Muscle of leg (tissue), 16 donors: ENCODE measurements at places on chromosomes 7 and 10. TPM values are rescaled to one million over a fixed set of nuclear protein-coding genes. Genes with fewer than 3 reads are reported as not detected.

Gene CALML3
- total RNA-seq: not detected

Gene ZNF804B
- under 0.01 TPM for total RNA-seq

Gene AVL9
- 21.9 TPM for total RNA-seq

Gene TMEM270
- total RNA-seq: not detected

Gene TAS2R5
- total RNA-seq: 1.1 TPM

Gene CACNA2D1
- total RNA-seq: 73.7 TPM

Gene METTL27
- total RNA-seq: 1.7 TPM

Gene LRIT1
- total RNA-seq: not detected

Gene CALHM1
- not detected for total RNA-seq

Gene GPR15LG
- not detected for total RNA-seq

Gene PAPSS2
- total RNA-seq: 10.9 TPM

Gene CYCS
- total RNA-seq: 89.7 TPM

Gene NRAP
- 14.6 TPM for total RNA-seq

Gene EXOSC1
- total RNA-seq: 30.2 TPM

Gene ASIC3
- total RNA-seq: 1.3 TPM

Gene OR2A7
- 0.44 TPM for total RNA-seq

Gene PTPRN2
- 1.4 TPM for total RNA-seq

Gene UBE2H
- total RNA-seq: 48.9 TPM

Gene GIMAP7
- 5.9 TPM for total RNA-seq

Gene SLC16A9
- total RNA-seq: 7.0 TPM

Gene TFPI2
- 3.9 TPM for total RNA-seq

Gene CRYGN
- 0.09 TPM for total RNA-seq

Gene HOXA13
- total RNA-seq: 0.40 TPM

Gene CACNB2
- total RNA-seq: 1.3 TPM

Gene LIPN
- not detected for total RNA-seq

Gene SUV39H2
- 14.7 TPM for total RNA-seq

Gene ADAM22
- 15.3 TPM for total RNA-seq

Gene PODXL
- total RNA-seq: 35.5 TPM
